Stimulated activated CD8-positive, alpha-beta memory T cell treated with anti-CD3 and anti-CD28 coated beads, Interleukin-12 subunit alpha, Interleukin-12 subunit beta, amount 100 ng/mL, for 4 hours (primary cell): ENCODE measurements at places on chromosomes 1 and 21.

DNA sequence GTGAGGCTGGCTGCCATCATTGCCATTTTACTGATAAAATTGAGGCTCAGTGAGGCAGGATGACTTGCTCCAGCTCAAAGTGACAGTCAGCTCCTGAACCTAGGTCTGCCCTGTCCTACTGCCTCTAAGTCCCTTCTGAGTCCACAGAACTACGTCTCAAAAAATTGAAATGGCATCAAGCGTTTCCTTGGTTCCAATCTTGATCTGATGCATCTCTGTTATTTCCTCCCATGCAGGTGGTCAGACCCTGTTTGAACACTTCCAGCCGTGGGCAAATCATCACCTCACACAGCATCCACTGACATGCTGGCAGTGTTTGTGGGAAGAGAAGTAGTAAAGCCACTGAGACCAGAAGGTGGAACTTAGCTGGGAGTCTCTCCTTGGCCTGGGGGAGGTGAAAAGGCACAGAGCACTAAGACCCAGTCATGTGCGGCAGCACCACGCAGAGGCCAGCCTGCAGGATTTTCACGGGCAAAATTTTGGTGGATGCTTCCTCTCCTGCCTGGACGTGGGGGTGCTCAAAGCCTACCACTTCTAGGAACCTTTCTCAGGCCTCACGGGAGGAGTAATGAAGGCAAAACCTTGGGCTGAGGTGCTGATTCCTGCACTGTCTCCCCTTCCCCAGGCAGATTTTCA lies 7.8 kb upstream of the CPLANE2 start:
- no peak for DNase-seq

- no peak for DNase-seq
Observed at GRCh38 chr1:9097947-9098705, 28.7 kb upstream of the SLC2A5 start.

GRCh38 chr1:228513236-228513900 lies 26.2 kb downstream of the RNF187 start:
- no peak for DNase-seq

- DNase-seq = no peak
Observed at GRCh38 chr21:43750339-43751033, 25.6 kb downstream of the CSTB start.

GRCh38 chr1:26234644-26235370 lies 807 bp downstream of the CEP85 start:
- no peak for DNase-seq

DNA sequence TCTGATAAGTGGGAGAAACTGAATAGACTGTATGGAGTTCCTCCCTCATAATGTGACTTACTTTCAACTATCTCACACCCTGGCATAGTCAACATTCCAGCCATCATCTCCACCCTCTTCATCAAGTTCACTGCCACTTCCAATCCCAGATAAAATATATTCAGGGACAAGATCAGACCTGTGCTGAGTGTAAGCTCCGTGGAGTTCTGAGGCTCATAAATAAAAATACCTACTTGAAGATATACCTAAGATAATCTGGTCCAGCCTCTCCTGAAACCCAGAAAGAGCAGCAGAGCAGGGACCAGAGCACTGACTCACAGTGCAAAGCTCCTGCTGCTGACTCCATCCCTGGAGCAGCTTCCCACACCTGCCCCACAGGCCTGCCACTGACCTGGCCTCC lies 1.7 kb upstream of the LCE7A start:
- no peak for DNase-seq

DNA sequence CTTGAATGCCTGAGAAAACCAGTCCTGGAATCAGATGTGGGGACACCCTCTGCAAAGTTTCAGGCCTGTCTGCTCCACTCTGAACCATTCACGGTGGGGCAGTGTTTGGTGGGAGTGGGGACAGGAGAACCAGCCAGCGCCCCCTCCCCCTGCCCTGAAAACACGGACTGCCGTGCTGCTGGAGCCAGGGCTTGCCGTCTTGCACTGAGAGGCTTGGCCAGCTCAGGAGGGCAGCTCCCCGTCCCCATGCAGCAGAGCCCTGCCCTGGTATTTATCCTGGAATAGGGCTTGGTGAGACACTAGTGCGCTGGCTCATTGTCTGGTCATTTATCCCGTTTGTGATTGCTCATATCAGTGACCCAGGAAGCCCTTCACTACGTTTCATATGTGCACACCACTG lies 3.9 kb downstream of the S100B start:
- no peak for DNase-seq

- DNase-seq = no peak
Observed at GRCh38 chr21:34544032-34544496, 32.1 kb upstream of the KCNE1 start.

GRCh38 chr1:223135176-223135942 lies 7.7 kb downstream of the TLR5 start:
- no peak for DNase-seq

- no peak for DNase-seq
Observed at GRCh38 chr1:22465015-22465565, 13.4 kb downstream of the ZBTB40 start.

DNA sequence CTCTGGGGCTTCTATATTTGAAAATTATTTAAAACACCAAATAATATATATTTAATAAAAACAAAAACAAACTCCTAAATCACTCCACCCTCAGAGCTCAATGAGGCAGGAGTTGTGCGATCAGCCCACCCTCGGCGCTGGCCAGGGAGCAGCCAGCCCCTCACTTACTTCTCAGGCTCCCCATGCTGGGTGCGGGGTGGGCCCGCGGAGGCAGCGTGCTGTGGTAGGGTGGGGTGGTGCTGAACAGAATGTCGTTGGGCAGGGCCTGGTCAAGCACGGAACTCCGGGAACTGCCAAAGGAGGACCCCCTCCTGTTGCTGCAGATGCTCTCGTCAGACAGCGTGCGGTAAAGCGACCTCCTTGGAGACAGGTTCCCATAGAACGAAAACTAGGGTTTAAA lies 204.5 kb downstream of the SIPA1L2 start:
- no peak for DNase-seq

GRCh38 chr1:87100271-87100670 lies 185.8 kb downstream of the HS2ST1 start:
- DNase-seq = no peak

DNA sequence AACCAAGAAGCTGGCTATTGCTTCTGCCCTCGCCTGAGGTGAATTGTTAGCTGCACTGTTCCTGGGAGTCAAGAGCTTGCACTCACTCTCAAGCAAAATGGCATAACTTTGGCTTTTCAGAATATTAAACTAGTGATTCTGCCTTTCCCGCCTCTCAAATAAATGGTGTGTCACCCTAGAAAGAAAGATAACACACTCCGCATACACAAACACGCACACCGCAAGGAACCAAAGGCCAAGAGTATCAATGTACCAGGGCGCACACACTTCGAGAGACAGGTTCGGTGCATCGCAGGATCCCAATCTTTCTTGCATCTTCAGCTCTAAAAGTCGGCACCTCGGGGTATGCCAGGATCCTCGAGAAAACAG lies 470 bp upstream of the RTCA start:
- DNase-seq = no peak

GRCh38 chr1:117618450-117619122 lies 12.7 kb downstream of the TENT5C start:
- no peak for DNase-seq

- DNase-seq = no peak
Observed at GRCh38 chr1:53140451-53140850, 2.0 kb downstream of the SLC1A7 start.

DNA sequence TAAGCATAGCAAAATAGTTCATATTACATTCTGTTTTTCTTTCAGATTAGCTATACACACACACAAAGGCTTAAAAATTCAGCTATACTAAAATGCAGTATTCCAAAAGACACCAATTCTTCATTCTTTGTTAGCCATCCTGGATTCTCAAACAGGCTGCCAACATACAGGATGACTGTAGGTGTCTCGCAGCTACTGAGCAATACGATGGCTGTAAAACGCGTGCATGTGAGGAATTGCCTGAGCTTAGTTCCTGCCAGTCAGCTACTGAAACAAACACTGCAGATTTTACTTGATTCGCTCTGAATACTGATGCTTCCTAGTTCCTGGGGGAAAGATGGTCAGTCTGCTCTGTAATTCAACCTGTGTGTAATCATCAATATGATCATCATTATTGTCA lies 24.7 kb upstream of the HMGN1 start:
- no peak for DNase-seq

- DNase-seq = no peak
Observed at GRCh38 chr1:43671193-43671592, 21.2 kb downstream of the KDM4A start.
